ENCODE measurements at places on chromosomes 1 and 21.

GRCh38 chr1:155206891-155207805, 549 bp downstream of the THBS3 start:
- DNase-seq: peak; percentile 65

GRCh38 chr1:66978201-66978600, 53.4 kb downstream of the MIER1 start:
- DNase-seq: no peak

GRCh38 chr1:110513511-110513910, 5.5 kb downstream of the KCNA10 start:
- DNase-seq: no peak

GRCh38 chr21:39818557-39818956, 48.7 kb upstream of the PCP4 start:
- DNase-seq: no peak

GRCh38 chr1:27395441-27396195, 3.2 kb downstream of the GPR3 start:
- peak; percentile 63 for DNase-seq

GRCh38 chr1:202160377-202160940, at the start of gene PTPN7:
PTPN7 (minus strand) TSS chr1:202160602; CDS start chr1:202159402, 1,200 bp downstream.
- DNase-seq: no peak

DNA sequence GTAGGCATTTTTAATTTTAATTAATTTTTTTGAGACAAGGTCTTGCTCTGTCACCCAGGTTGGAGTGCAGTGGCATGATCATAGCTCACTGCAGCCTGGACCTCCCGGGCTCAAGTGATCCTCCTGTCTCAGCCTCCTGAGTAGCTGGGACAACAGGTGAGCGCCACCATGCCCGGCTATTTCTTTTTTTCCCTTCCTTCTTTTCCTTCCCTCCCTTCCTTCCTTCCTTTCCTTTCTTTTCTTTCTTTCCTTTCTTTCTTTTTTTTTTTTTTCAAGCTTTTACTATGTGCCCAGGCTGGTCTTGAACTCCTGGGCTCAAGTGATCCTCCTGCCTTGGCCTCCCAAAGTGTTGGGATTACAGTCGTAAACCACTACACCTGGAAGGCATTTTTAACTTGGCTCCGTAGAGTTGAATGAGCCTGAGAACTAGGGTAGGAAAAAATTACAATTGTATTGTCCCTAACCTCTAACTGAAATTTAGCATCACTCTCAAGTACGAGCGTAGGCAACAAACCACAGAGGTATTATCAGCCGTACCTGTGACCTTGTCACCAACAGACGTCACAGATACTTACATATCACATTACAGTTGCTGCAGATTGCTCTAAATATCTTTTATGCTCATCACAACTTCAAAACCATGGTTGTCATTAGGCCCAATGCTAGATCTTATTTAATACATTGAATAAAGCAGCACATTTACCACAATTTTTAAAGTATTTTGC, 8.0 kb downstream of the RUNX3 start:
- no peak for DNase-seq

DNA sequence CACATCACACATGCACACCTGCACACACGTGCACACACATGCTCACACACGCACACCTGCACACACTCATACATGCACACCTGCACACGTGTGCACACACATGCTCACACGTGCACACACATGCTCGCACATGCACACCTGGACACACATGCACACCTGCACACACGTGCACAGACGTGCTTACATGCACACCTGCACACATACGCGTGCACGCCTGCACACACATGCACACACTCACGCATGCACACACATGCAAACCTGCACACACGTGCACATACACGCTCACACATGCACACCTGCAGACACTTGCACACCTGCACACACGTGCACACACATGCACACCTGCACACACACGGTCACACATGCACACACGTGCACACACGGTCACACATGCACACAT, 32.6 kb downstream of the CFAP74 start:
- no peak for DNase-seq

GRCh38 chr1:219405531-219406331, 207.2 kb downstream of the ZC3H11B start:
- no peak for DNase-seq

Data from H54 (cell line).